ENCODE measurements at places on chromosomes 1 and 21. TPM values are rescaled to one million over a fixed set of nuclear protein-coding genes. Genes with fewer than 3 reads are reported as not detected.

DNA sequence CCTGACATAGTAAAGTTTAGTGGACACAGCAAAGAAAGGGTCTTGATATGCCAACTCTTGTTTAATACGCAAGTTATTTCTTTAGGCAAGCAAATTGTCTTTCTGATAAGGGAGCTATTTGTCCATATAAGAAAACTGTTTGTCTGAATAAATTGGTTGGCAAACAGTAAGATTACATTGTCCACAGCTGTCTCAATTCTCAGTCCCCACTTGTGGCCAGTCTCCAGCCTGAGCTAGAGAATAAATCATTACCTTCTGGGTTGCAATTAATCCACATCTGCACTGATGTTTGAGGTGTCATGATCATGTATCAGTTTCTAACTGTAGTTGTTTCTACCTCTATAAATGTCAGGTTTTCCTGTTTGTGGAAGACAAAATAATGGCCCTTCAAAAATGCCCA lies 60.0 kb upstream of the TNR start:
- no peak for DNase-seq

GRCh38 chr1:175220853-175221556 lies 28.4 kb upstream of the KIAA0040 start:
- DNase-seq: no peak

GRCh38 chr1:177848577-177848976 lies 121.3 kb downstream of the SEC16B start:
- peak; percentile 8 for DNase-seq

DNA sequence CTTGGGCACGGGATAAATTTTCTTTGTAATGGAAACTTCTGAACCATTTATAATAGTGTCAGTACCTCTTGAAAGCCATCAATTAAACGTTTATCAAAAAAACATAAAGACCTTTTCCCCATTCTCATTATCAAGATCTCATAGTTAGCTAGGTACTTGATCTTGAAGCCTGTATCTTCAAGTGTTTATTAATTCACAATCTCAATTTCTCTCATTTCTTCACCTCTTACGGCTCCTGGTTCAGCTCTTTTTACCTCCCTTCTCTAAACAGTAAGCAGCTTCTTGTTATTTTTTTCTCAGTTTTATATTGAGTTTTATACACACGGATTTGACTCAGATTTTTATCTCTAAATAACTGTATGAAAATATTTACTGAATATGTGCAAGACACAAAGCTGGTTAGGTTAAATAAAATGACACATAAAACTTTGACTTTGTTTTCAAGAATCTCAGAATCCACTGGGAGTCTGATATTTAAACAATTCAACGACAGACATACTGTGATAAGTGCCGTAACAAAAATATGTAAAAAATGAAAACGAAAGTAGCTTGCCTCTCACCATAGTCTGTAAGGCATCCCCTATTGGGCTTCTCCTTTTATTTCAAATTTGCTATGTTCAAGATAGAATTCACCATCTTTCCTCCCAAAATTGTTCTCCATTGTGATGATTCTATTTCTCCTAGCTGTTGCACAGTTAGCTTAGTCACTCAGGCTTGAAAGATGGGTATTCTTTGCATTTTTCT lies 411.6 kb upstream of the ZRANB2 start:
- no peak for DNase-seq

DNA sequence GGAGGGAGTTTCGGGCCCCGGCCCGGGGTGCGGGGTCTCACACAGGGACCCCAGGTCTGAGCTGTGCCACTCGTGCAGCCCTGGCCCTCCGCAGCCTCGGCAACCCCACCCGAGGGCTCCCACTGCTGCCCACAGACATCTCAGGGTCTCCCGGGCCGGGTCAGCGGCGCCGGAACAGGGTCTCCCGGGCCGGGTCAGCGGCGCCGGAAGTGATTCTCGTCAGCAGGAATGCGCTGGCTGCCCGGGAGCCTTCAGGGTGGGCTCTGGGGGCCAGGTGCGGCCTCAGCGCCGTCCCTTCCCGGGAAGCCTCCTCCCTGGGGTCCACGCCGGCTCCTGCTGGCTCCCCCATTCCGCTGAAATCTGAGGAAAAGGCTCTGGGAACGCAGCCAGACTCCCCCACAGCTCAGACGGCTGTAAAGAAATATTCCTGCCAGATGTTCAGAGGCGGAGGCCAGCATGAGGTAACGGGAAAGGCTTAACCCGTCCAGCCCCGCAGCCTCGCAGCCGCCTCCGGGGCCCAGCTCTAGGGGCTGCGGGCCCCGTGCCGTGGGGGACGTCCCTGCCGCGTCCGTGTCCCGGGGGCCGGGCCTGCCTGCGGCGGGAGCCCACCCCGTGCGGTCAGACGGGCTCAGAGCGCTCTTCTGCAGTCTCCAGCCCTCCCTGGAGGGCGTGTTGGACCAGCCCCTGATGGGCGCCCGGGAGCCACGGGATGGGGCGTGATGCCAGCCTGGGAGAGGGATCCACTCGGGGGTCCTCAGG lies 8.7 kb upstream of the COL6A1 start:
- peak; percentile 61 for DNase-seq

- no peak for DNase-seq
These were observed 433.8 kb downstream of the CAMTA1 start for GRCh38 chr1:7219031-7219430.

GRCh38 chr1:183881387-183882131 lies 76.6 kb downstream of the RGL1 start:
- peak; percentile 89 for DNase-seq

DNA sequence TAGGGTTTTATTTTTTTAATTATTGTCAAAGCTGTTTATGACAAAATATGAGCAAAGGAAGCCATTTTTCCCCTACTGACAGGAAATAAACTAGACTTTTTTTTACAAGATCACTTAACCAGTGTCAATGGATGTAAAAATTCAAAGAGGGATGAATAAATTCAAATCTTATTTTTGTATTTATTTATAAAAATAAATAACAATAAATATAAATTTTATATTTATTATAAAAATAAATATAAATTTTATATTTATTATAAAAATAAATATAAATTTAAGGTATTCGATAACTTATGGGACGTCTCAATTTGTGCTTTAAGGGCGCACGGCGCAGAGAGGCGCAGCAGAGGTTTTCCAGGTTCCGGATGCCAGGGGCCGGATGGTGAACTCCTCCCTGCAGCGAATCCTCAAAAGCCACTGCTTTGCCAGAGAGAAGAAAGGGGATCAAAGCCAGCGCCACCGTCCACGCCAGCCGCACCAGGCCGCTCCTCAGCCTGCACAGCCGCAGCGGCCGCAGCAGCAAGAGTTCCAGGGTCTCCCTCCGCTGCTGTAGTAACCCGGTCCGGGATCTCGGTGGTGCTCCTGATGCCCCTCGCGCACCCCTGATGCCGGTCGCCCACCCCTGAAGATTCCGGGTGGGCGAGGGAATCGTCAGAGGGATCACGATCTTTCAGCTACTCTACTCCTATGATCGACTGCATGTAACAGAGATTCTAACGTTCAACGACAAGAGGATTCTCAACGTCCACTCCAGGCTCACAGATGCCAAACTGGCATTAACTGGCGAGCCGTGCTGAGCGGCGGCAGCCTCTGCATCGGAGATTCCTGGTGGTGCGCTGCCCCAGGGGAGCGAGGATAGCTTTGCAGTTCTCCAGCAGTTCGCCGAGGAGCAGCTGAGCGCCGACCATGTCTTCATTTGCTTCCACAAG lies 28.5 kb upstream of the RLF start:
- DNase-seq: no peak

DNA sequence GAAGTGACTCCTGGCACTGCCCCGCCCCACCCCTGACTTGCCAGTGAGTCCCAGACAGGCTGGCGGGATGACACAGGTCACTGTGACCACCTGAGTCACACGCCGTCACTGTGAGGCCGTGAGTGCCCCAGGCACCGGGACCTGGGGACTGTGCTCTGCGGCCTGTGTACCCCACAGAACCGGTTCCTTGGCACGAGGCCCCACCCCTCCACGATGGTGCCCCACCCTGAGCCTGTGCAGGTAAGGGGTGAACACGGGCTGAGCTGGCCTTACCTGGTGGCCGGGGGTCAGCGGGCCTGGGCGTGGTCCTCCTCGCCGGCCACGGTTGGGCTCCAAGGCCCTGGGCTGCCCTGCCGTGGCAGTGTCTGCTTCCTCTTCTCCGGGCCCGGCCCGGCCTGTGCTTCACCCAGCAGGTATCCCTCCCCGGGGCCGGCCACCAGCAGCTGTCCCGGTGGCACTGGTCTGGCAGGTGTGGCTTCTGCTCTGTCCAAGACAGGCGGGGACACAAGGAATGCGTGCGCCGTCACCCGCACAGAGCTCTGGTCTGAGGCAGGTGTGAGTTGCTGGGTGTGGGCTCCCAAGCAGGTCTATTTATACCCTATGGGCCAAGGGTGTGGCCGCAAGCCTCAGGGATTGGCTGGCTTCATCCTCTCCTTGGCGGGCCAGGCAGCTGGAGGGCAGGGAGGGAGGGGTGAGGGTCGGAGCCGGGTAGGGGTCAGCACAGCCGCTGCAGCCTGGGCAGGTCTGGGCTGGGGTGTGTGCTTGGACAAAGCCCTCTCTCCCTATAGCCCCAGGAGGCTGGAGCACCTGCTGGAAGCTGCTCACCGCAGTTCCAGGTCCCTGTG lies at the start of gene RNF223:
Gene RNF223, minus strand, starts transcription at position 564 of the 845 bp plus-strand sequence. CDS start 1,740 bp downstream, outside the sequence.
- DNase-seq: no peak

DNA sequence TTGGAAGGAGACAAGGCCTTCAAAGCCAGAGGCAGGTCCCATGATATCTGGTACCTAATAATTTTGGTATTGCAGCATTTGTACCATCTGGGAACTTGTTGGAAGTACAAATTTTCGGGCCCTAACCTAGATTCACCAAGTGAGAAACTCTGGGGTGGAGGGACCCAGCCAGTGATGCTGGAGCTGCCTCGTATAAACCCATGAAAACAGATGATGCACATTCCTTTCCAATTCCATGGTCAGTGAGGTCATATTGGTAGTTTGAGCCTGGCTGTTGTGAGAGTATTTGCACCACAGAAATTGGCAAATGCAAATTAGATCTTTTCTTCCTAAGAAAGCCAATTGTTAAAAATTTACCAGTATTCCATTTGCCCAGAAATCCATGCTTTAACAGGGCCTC lies 269.6 kb upstream of the PLXNA2 start:
- DNase-seq: no peak

- DNase-seq: peak; percentile 85
These were observed 15.5 kb upstream of the SARS1 start for GRCh38 chr1:109198043-109198695.

GRCh38 chr1:187384504-187384903 lies 555.8 kb downstream of the PLA2G4A start:
- DNase-seq: no peak

GRCh38 chr1:192654591-192655251 lies 18.8 kb downstream of the RGS13 start:
- peak; percentile 73 for DNase-seq

DNA sequence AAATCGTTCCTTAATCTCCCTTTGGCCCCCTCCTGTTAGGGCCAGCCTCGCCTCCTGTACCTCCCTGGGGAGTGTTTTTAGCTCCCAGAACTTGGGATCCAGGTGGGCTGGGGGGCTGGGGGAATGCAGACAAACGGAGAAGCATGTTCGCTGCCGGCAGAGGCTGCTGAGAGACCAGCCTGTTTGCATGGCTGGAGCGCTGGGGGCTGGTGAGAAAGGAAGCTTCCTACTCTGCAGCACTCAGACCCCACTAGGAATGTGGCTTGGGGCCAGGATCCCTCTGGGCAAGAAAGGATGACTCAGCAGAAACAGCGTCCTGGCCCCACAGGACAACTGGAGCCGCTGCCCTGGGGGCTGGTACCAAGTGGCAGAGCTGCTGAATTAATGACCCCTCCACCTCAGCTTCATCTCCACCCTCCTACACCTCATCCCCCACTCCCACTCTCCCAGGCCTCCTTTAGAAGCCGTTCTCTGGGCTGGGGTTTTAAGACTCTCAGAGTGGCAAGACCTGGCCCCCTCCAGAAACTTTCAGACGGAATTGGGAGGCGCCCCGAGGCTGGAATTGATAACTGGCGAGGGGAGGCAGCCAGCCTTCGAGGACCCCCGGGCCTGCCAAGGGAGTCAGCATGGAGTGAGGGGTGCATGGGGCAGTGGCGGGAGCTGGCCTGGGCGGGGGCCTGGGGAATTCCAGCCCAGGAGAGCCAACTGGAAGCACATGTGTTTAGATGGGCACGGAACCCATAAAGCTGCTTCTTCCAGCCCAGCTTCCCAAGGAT lies 28.5 kb upstream of the EPS8L3 start:
- DNase-seq: peak; percentile 92

DNA sequence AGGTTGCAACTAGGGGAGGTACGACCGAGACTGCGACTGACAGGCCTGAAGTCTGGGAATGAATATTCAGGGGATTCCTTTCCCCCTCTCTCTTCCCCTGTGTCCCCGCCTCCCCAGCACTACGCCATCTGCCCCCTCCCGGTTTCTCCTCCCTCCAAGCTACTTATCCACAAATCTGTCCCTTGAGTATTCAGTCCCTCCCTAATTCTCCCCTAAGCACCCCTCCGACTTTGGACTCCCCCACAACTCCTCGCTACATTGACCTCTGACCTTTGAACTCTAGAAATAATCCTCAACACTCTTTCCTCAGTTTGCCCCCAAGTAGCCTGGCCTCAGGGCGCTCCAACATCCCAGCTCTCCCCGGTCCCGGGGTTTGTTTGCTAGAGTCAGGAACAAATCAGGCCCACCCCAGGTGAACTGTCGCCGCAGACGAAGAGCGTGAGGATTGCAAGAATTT lies 393 bp downstream of the LYSMD1 start:
- no peak for DNase-seq

DNA sequence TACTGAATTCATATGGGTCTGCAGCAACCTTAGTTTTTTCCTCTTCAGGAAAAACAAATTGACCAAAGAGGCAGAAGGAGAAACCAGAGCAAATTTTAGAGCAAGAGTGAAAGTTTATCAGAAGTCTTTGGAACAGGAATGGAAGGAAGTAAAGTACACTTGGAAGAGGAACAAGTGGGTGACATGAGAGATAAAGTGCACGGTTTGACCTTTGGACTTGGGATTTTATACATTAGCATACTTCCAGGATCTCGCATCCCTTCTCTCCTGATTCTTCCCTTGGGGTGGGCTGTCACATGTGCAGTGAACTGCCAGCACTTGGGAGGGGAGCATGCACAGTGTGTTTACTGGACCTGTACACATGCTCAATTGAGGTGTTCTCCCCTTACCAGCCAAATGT lies 754.8 kb upstream of the ADAMTS5 start:
- no peak for DNase-seq

DNA sequence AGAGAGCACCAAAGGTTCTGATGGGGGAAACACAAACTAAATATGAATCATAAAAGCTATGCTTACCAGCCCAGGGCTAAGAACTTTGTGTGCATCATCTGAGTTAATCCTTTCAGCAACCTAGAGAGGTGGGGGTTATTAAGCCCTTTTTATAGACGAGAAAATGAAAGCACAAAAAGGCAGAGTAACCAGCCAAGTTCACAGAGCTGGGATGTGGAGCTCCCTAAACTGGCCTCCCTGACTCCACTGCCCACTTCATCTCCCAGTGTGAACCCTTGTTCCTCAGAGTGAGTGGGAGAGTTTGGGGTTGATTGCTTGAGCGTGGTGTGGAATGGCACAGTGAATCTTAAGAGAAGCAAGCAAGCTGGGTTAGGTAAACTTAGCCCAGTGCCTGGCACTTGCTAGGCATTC lies 10.8 kb upstream of the BCAR3 start:
- DNase-seq: peak; percentile 69

- DNase-seq: no peak
These were observed 60.9 kb downstream of the SKI start for GRCh38 chr1:2288816-2289536.

Gene OR2AK2
- not detected for total RNA-seq

Gene JAM2
- total RNA-seq: 3.7 TPM

Gene KDM5B
- total RNA-seq: 58.6 TPM

Gene FAM177B
- not detected for total RNA-seq

Gene DEDD
- total RNA-seq: 40.1 TPM

Gene TRIM67
- total RNA-seq: 0.05 TPM

Gene PTPRC
- 3.1 TPM for total RNA-seq

Gene SLC16A4
- 35.0 TPM for total RNA-seq

Gene KCTD3
- 43.1 TPM for total RNA-seq

Gene CATSPERE
- total RNA-seq: not detected

Gene EDARADD
- not detected for total RNA-seq
